ENCODE measurements at places on chromosomes 3 and 15. TPM values are rescaled to one million over a fixed set of nuclear protein-coding genes. Genes with fewer than 3 reads are reported as not detected.

Gene KLHL24
- total RNA-seq: 40.1 TPM

DNA sequence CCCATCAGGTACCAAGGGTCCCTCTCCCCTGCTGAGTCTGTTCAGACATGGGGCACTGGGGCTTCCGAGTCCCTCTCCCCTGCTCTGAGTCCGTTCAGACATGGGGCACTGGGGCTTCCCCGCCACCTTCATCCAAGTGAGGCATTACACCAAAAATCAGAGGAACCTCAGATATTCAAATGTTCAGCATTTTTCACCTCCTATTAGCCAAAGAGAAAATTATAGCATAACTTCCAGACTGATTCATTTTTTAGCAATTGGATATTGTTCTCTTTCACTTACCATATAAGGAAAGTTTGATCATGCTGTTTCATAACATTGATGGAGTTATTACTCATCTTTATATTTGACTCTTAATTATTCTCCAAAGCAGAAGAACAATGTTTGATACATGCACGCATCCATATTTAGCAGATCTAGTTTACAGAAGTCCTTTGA lies 213.9 kb downstream of the MTHFS start:
- no peaks in the 10 kb centered on the region for H3K27me3 ChIP-seq
- H3K36me3 ChIP-seq: no peaks in the 10 kb centered on the region
- peaks cover 30% of the 10 kb centered on the region for H3K4me1 ChIP-seq
- peak overlapping the region; percentile 69 for H3K27ac ChIP-seq
- DNase-seq: peak; percentile 65

- no peaks in the 10 kb centered on the region for H3K27me3 ChIP-seq
- peaks cover 20% of the 10 kb centered on the region for H3K36me3 ChIP-seq
- H3K4me3 ChIP-seq: no peak overlapping the region
Measured at GRCh38 chr3:141389703-141390102, 21.4 kb downstream of the ZBTB38 start.

DNA sequence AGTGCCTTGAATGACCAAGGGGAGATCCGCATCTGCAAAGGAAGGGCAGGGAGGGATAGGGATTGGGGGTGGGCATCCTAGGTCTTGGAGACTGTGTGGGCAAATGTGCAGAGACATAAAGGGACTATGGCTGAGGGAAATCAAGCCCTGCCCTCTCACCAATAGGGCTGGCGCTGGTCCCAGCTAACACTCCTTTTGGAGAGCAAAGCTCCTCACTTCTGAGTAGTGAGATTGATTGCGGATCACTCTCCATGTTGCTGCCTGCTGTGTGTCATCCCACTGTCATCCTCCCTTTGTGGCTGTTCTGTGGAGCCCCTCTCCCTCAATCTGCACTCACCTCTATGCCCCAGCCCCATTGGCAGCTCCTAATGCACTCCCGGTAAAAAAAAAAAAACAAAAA lies 2.2 kb upstream of the CELSR3 start:
- no peak overlapping the region for H3K27ac ChIP-seq
- no peaks in the 10 kb centered on the region for H3K27me3 ChIP-seq
- H3K4me3 ChIP-seq: no peak overlapping the region

- no peak overlapping the region for H3K27ac ChIP-seq
- H3K27me3 ChIP-seq: no peaks in the 10 kb centered on the region
- peaks cover 4% of the 10 kb centered on the region for H3K4me1 ChIP-seq
- H3K4me3 ChIP-seq: no peak overlapping the region
Measured at GRCh38 chr3:192825216-192825615, 92.4 kb downstream of the MB21D2 start.

DNA sequence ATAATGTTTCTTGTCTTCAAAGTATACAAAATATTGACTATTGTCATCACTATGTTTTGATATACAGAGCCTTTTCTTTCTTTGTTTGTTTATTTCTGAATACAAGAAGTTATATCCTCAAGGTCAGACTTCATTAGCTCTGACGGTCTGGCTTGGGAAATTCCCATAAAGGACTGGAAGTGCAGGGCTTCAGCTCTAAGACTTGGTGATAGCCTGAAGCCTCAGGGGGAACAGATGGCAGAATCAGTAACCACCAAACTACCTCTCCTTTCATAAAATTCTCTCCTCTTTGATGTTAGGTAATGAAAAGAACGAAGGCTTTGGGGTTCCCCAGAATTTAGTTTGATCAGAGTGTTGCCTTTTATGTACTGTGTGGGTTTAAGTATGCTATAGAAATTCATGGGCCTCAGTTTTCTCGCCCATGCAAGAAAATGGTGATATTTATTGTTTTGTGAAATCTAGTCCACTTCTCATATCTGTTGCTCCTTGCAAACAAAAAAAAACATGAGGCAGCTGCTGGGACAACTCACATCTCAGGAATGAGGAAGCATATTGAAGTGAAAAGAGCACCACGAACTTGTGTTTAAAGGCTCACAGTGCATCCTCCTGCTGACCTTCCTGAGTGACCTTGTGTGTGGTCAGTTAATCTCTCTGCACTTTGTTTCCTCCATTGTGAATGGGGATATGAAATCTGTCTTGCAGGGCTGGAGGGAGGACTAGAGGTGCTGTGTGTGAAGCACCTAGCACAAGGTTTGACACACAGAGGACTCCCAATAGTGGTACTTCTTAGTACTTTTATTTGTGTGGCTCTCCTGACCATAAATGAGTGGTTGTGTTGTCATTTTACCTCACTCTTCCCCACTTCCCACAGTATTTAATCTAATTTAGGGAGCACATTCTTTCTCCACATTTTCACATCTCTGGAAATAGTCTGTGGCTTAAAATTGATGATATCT lies 569.8 kb upstream of the IL12A start:
- H3K36me3 ChIP-seq: no peaks in the 10 kb centered on the region
- H3K4me1 ChIP-seq: peaks cover 4% of the 10 kb centered on the region
- H3K4me3 ChIP-seq: no peak overlapping the region
- no peaks in the 10 kb centered on the region for H3K27me3 ChIP-seq
- no peak overlapping the region for H3K27ac ChIP-seq
- peak; percentile 55 for DNase-seq

GRCh38 chr3:187211532-187212195 lies 14.4 kb downstream of the RTP1 start:
- H3K27me3 ChIP-seq: peaks cover 6% of the 10 kb centered on the region
- no peaks in the 10 kb centered on the region for H3K36me3 ChIP-seq
- no peak overlapping the region for H3K4me3 ChIP-seq
- peak; percentile 79 for DNase-seq

Gene ISLR
- 1.6 TPM for total RNA-seq

DNA sequence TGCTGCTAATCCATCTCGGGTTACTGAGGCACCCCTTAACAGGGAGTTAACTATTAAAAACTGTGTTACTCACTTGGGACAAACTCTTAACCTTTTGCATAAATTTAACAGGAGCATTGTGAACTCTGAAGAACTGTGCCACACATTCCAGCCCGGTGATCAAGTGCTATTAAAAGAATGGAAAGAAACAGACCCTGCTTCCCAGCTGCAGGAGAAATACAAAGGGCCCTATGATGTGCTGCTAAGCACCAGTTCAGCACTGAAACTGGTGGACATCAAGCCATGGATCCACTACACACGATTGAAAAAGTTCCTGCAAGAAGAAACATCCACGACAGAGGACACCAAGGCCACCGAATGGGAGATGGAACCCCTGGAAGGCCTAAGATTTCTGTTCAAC lies 114.7 kb upstream of the PLCL2 start:
- H3K36me3 ChIP-seq: no peaks in the 10 kb centered on the region
- H3K4me1 ChIP-seq: no peaks in the 10 kb centered on the region

Gene CYP8B1
- total RNA-seq: not detected

- no peaks in the 10 kb centered on the region for H3K27me3 ChIP-seq
- H3K36me3 ChIP-seq: no peaks in the 10 kb centered on the region
- H3K4me3 ChIP-seq: no peak overlapping the region
- DNase-seq: no peak
- H3K4me1 ChIP-seq: no peaks in the 10 kb centered on the region
- H3K27ac ChIP-seq: no peak overlapping the region
Measured at GRCh38 chr3:102514241-102514640, 79.4 kb downstream of the ZPLD1 start.

Gene WNT5A
- total RNA-seq: 66.2 TPM

DNA sequence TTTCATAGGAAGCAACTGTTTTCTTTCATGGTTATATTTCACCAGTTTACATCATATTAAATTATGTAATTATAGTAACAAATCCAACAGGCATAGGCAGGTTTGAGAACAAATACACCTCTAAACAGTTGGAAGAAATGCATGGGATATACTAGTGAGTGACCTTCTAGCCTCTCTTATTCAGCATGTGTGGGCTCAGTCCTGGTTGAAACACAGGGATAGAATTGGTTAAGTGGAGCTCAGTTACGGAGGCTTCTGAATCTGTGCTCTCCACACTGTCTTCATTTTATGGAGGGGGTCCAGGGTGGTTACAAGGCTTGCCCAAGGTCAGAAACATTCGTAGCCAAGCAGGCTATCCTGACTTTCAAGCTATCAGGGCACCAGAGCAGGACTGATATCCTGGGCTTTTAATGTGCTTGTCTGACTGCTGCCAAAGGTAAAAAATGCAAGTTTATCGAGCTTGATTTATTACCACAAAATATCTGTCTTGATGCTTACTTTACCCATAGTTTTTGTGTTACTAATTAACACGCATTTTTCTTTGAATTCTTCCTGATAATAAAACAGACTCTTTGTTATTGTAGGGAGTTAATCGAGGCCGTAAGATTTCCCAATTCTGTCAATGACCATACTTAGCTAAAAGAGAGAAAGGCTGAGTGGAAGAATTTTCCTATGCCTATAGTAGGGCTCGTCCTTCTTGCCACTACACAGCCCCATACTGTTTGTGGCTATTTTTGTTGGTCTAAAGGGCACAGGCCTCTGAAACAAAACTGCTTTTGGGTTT lies 89.6 kb downstream of the FILIP1L start:
- peak; percentile 89 for DNase-seq
- no peak overlapping the region for H3K4me3 ChIP-seq
- peaks cover 24% of the 10 kb centered on the region for H3K4me1 ChIP-seq
- H3K36me3 ChIP-seq: no peaks in the 10 kb centered on the region
- peak overlapping the region; percentile 48 for H3K27ac ChIP-seq

DNA sequence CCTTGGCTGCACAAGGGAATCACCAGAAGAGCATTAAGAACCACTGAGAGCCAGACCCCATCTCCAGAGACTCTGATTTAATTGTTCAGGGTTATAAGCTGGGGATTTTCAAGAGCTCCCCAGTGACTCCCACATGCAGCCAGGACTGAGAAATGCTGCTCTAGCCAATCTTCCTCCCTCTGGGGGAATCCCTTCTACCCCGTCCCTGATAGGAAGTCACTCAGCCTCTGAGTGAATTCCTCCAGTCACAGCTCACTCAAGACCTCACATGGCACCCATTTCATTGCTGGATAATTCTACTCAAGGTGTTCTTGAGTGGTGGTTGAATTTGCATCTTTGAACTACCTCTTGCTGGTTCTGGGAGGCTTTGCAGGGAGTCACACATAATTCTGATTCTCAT lies 10.7 kb downstream of the CCR3 start:
- H3K36me3 ChIP-seq: no peaks in the 10 kb centered on the region
- no peaks in the 10 kb centered on the region for H3K27me3 ChIP-seq
- no peaks in the 10 kb centered on the region for H3K4me1 ChIP-seq
- no peak overlapping the region for H3K27ac ChIP-seq

Gene ATP13A3
- 79.2 TPM for total RNA-seq

- H3K36me3 ChIP-seq: no peaks in the 10 kb centered on the region
- peaks cover 5% of the 10 kb centered on the region for H3K27me3 ChIP-seq
Measured at GRCh38 chr3:127370906-127371305, 83.1 kb upstream of the PRR20G start.

DNA sequence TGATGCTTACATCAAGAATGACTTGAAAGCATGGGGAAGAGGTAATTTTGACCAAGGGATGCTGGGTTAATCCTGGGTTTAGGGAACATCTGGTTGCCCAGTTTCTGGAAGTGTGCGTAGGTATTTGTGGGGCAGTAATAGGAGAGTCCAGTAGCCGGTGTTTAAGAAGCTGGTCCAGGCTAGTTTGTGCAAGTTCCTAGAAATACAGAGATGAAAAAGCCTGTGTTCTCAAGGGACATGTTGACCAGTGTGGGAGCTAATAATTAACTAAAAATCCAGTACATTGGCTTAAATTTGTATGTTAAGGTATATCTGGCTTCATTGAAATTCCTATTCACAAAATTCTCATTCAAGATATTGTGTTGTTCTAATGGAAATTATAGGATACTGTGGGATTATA lies 51.2 kb downstream of the UBE2E2 start:
- no peak overlapping the region for H3K27ac ChIP-seq
- no peaks in the 10 kb centered on the region for H3K36me3 ChIP-seq
- DNase-seq: no peak
- H3K4me1 ChIP-seq: peaks cover 3% of the 10 kb centered on the region
- no peak overlapping the region for H3K4me3 ChIP-seq

Gene ANKRD34C
- total RNA-seq: 0.05 TPM

DNA sequence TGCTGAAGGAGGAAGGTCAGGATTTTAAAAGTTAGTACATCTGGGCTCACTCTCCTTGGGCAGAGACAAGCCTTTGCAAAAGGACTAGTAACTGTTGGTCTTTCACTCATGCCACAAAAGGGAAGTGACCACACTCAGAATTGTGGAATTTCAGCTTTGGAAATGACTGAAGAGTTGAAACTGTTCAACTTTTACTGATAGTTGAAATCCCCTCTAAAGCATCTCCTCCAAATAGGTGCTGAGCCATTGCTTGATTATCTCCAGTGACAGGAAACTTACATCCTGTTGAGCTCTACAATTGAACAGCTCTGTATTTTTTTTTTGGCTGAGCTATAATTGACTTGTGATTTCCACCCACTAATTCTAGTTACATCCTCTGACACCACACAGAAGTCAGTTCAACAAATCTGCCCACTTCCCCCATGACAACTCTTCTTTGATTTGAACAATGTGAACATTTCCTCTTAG lies 254.8 kb upstream of the TPRG1 start:
- peaks cover 17% of the 10 kb centered on the region for H3K4me1 ChIP-seq
- no peak for DNase-seq
- no peaks in the 10 kb centered on the region for H3K27me3 ChIP-seq
- H3K4me3 ChIP-seq: no peak overlapping the region
- H3K27ac ChIP-seq: no peak overlapping the region

DNA sequence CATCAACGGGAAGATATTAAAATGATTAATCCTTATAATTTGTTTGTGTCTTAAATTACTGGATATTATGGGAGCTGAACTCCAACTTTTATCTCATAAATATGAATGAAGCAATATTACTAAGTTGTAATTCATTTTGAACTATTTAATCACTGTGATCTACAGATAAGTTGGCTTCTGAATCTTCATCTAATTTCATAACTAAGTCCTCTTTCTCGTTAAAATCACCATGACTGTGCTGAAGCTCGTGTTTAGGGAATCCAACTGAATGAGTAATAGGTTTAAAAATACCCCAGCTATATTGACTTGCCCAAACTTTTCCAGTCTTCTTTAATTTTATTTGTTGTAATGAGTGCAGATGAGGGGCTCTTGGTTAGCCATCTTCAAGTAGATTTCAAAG lies 14.1 kb downstream of the MDFIC2 start:
- peak; percentile 3 for DNase-seq
- no peak overlapping the region for H3K27ac ChIP-seq
- no peaks in the 10 kb centered on the region for H3K36me3 ChIP-seq
- H3K4me3 ChIP-seq: no peak overlapping the region
- no peaks in the 10 kb centered on the region for H3K4me1 ChIP-seq
- H3K27me3 ChIP-seq: no peaks in the 10 kb centered on the region

Gene GLDN
- 0.09 TPM for total RNA-seq

- H3K4me1 ChIP-seq: peaks cover 42% of the 10 kb centered on the region
- no peaks in the 10 kb centered on the region for H3K27me3 ChIP-seq
- no peak overlapping the region for H3K4me3 ChIP-seq
- DNase-seq: no peak
- no peak overlapping the region for H3K27ac ChIP-seq
Measured at GRCh38 chr3:111596328-111596727, 1.2 kb upstream of the ZBED2 start.

Gene CEMIP
- total RNA-seq: 3.6 TPM

All from astrocyte (in vitro differentiated cells and primary cell).